GM06990 (cell line): ENCODE measurements at places on chromosomes 1 and 21.

DNA sequence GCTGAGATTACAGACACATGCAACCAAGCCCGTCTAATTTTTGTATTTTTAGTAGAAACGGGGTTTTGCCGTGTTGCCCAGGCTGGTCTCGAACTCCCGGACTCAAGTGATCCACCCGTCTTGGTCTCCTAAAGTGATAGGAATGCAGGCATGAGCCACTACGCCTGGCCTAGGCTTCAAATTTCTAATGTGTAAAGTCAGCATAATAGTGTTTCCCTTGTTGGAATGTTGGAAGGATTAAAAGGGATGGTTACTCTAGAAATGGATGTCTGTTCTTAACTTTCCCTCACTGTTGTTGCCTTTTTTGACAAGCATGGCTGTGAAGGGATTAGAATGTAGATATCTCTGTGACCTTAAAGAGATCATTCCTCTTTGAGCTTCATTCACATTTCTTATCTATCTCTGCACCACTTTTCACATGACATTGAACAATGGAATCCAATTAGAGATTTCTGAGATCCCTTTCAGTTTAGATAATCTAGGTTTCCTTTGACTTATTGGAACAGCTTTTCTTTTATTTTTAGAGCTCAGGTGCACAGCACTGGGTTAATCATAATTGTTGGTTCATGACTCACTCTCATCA, 33.7 kb downstream of the NFASC start:
- no peak for DNase-seq

- DNase-seq: no peak
Observed at GRCh38 chr1:8670371-8670818, 147.0 kb downstream of the RERE start.

- no peak for DNase-seq
Observed at GRCh38 chr1:214251354-214251753, 29.6 kb upstream of the SMYD2 start.

- no peak for DNase-seq
Observed at GRCh38 chr1:205024679-205025078, 18.3 kb upstream of the CNTN2 start.
